ENCODE measurements at places on chromosomes 7 and 10. TPM values are rescaled to one million over a fixed set of nuclear protein-coding genes. Genes with fewer than 3 reads are reported as not detected.

DNA sequence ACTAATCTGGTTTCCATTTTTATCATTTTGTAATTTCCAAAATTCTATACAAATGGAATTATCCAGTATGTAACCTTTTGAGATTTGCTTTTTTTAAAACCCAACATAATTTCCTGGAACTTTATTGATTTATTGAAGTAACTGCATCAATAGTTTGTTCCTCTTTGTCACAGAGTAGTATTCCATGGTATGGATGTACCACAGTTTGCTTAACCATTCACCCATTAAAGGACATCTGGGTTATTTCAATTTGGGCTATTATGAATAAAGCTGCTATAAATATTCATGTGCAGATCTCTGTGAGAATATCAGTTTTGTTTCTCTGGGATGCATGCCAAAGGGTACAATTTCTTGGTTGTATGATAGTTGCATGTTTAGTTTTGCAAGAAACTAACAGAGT is 2.9 kb downstream of the GPNMB start:
- H3K27me3 ChIP-seq, result no peaks in the 10 kb centered on the region
- no peaks in the 10 kb centered on the region for H3K4me1 ChIP-seq
- H3K27ac ChIP-seq, result no peak overlapping the region
- no peaks in the 10 kb centered on the region for H3K36me3 ChIP-seq
- H3K4me3 ChIP-seq, result no peak overlapping the region

DNA sequence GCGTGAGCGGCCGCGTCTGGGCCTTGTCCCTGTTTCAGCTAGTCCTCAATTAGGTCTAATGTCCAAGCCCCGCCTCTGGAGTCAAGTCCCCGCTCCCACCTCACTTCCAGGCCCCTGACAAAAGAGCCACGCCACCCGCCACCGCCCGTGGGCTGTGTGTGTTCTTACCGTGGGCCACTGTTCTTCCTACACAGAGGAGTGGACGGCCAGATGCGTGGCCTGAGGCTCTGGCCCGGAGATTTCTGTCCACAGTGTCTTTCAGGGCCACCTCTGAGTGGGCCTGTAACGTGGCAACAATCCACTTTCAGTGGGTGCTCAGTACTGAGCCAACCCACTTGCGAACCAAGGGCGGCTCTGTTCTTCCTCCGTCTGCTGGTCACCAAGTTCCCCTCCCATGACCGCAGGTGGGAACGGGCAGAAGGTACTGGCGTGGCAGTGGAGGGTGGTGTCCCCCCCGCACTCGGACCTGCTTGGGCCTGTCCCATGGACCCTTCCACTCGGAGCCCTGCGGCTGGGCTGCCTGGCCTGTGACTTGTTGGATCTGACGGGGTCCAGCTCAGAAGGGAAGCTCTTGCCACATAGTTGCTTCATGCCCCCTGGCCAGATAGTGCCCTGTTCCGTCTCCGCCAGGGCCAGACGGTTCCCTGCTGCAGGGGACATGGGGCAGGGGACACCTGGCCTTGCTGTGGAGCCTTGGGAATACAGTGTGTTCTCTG is 15.0 kb upstream of the ZFAND2A start:
- H3K4me3 ChIP-seq, result no peak overlapping the region
- no peak overlapping the region for H3K27ac ChIP-seq
- no peaks in the 10 kb centered on the region for H3K27me3 ChIP-seq
- peaks cover 4% of the 10 kb centered on the region for H3K4me1 ChIP-seq

GRCh38 chr10:73950155-73950948 is 39.4 kb downstream of the PLAU start:
- no peak overlapping the region for H3K27ac ChIP-seq
- DNase-seq, result no peak
- no peak overlapping the region for H3K4me3 ChIP-seq
- H3K27me3 ChIP-seq, result no peaks in the 10 kb centered on the region
- no peaks in the 10 kb centered on the region for H3K4me1 ChIP-seq

MKX gene
- total RNA-seq, result not detected

SUN3 gene
- not detected for total RNA-seq

EMX2 gene
- not detected for total RNA-seq

STOX1 gene
- 0.67 TPM for total RNA-seq

CCDC3 gene
- 0.08 TPM for total RNA-seq

ADD3 gene
- 52.8 TPM for total RNA-seq
